Activated naive CD8-positive, alpha-beta T cell treated with anti-CD3 and anti-CD28 coated beads for 36 hours (primary cell): ENCODE measurements at places on chromosomes 16 and 17.

- peak overlapping the region; percentile 89 for H3K4me3 ChIP-seq
- H3K27me3 ChIP-seq, result peaks cover 17% of the 10 kb centered on the region
- peaks cover 12% of the 10 kb centered on the region for H3K4me1 ChIP-seq
- H3K27ac ChIP-seq, result peak overlapping the region; percentile 34
Measured at GRCh38 chr16:85686912-85687591, 1.7 kb downstream of the GINS2 start.

- no peak overlapping the region for H3K27ac ChIP-seq
- H3K4me1 ChIP-seq, result no peaks in the 10 kb centered on the region
- no peak for DNase-seq
Measured at GRCh38 chr16:89164436-89164835, 7.1 kb upstream of the CDH15 start.

GRCh38 chr17:61574542-61575351, 16.3 kb downstream of the NACA2 start:
- no peak overlapping the region for H3K4me3 ChIP-seq
- peaks cover 6% of the 10 kb centered on the region for H3K4me1 ChIP-seq
- DNase-seq, result no peak
- peaks cover 13% of the 10 kb centered on the region for H3K27me3 ChIP-seq

DNA sequence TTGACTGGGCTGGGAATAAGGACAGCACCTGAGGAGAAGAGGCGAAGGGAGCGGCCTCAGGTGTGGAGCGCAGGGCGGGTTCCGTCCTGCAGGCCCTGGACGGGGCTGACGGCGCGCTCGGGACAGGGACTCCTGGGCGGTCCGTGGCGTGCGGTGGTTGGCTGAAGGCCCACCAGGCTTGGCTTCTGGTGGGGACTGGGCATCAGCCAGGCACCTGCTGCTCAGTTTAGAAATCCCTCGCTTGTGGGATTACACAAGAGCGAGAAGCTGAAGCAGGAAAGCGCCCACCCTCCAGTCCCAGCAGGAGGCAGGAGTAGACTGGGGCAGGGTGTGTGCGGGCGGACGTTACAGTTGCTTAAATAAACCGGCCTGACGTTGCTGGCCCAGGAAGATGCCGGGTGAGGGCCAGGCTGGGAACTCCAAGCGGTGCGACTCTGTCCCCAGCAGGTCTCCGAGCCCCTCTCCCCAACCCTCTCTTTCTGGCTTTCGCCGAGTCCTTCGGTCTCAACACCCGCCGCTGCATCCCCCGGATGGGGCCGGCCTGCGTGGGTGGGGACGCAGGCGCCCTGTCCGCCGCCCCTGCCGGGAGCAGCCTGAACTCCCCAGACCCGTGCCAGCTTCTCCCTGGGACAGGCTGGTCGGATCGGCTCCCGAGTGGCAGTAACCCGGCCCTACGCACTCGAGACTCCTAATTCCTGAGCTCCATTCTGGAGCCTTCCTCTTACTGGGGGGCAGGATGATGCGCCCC, 639 bp downstream of the MIF4GD start:
- peaks cover 37% of the 10 kb centered on the region for H3K4me1 ChIP-seq
- peak overlapping the region; percentile 82 for H3K27ac ChIP-seq
- DNase-seq, result peak; percentile 77
- peaks cover 32% of the 10 kb centered on the region for H3K36me3 ChIP-seq
- H3K27me3 ChIP-seq, result no peaks in the 10 kb centered on the region
- peak overlapping the region; percentile 85 for H3K4me3 ChIP-seq

DNA sequence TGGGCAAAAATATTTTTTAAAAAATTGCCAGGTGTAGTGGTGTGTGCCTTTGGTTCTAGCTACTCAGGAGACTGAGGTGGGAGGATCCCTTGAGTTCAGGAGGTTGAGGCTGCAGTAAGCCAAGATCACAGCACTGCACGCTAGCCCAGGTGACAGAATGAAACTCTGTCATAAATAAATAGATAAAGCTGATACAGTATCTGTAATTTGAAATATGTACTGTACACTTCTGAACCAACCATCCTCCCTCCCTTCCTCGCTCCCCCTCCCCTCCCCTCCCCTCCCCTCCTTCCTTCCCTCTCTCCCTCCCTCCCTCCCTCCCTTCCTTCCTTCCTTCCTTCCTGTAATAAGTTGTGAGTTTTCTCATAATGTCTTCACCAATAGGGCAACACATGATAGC, 208.4 kb upstream of the RBFOX1 start:
- no peak overlapping the region for H3K4me3 ChIP-seq
- no peaks in the 10 kb centered on the region for H3K27me3 ChIP-seq
- no peak for DNase-seq
- no peaks in the 10 kb centered on the region for H3K4me1 ChIP-seq

DNA sequence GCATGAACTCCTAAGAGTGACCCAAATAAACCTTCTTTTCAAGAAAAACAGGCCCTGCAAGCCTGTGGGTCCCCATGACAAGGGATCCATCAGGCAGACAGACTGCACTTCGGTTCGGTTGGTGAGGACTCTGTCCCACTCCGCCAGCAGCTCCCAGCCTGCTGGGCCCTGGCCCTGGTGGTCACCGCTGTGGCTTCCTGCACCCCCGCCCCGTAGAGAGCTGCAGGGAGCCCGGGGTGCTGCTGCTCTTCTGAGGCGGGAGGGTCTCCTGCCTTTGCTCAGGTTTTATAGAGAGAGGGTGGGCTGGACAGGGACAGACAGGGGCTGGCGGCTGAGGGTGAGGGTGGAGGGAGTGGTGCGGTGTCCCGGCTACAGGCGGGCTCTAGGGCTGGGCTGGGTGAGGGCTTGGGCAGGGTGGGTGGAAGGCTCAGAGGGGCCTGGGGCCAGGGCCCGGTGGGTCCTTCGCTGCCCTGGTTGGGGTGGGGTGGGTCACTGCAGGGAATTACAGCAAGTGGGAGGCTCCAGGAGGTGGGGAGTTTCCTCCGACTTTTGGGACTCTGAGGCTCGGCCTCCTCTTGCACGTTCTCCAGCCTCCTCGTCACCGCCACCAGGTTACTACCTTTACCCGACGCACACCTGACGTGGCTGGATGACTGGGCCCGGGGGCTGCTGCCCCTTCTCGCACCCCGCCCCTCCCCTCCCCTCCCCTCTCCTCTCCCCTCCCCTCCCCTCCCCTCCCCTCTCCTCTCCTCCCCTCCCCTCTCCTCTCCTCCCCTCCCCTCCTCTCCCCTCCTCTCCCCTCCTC, 90.2 kb upstream of the CBX4 start:
- H3K27me3 ChIP-seq, result peaks cover 63% of the 10 kb centered on the region
- no peak overlapping the region for H3K4me3 ChIP-seq
- H3K4me1 ChIP-seq, result peaks cover 4% of the 10 kb centered on the region
- H3K36me3 ChIP-seq, result no peaks in the 10 kb centered on the region
- no peak for DNase-seq

DNA sequence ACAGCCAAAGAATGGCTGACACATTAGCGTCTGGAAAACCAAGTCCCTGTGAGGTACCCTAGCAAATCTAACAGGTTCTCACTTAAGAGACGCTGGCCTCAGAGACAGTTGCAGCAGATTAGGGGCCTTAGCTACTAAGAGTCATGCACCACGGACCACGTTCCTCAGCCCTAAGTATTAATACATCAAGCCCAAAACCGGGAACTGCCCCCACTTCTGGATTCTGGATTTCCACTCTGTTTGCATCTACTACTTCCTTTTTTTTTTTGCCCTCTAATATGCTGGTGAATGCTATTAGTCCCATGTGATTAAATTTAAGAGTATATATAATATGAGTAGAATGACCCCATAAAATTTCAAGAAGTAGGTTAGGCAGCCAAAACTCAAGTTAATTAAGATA, 775 bp upstream of the TERB1 start:
- peaks cover 14% of the 10 kb centered on the region for H3K36me3 ChIP-seq
- no peak for DNase-seq
- no peak overlapping the region for H3K27ac ChIP-seq
- no peaks in the 10 kb centered on the region for H3K27me3 ChIP-seq

- no peaks in the 10 kb centered on the region for H3K36me3 ChIP-seq
- no peak overlapping the region for H3K4me3 ChIP-seq
- H3K4me1 ChIP-seq, result peaks cover 14% of the 10 kb centered on the region
- peaks cover 33% of the 10 kb centered on the region for H3K27me3 ChIP-seq
Measured at GRCh38 chr16:53537626-53538025, 34.6 kb upstream of the AKTIP start.

DNA sequence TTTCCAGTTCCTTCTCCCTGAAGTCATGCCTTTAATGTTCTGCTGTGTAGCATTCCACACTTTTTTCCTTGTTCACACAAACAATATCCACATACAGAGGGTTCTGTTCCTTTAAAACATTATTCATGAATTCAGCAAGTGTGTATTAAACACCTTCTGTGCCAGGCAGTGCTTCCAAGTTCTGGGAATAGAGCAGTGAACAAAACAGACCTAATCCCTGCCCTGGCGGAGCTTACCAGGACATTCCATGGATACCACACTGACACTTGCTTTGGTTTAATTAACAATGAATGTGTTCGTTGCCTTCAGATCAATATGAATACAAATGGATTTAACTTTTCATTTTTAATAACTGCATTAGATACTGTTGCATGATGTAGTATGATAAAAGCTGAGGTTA, 57.9 kb upstream of the CLEC19A start:
- peaks cover 7% of the 10 kb centered on the region for H3K27me3 ChIP-seq
- no peak for DNase-seq
- no peak overlapping the region for H3K27ac ChIP-seq
- no peak overlapping the region for H3K4me3 ChIP-seq

DNA sequence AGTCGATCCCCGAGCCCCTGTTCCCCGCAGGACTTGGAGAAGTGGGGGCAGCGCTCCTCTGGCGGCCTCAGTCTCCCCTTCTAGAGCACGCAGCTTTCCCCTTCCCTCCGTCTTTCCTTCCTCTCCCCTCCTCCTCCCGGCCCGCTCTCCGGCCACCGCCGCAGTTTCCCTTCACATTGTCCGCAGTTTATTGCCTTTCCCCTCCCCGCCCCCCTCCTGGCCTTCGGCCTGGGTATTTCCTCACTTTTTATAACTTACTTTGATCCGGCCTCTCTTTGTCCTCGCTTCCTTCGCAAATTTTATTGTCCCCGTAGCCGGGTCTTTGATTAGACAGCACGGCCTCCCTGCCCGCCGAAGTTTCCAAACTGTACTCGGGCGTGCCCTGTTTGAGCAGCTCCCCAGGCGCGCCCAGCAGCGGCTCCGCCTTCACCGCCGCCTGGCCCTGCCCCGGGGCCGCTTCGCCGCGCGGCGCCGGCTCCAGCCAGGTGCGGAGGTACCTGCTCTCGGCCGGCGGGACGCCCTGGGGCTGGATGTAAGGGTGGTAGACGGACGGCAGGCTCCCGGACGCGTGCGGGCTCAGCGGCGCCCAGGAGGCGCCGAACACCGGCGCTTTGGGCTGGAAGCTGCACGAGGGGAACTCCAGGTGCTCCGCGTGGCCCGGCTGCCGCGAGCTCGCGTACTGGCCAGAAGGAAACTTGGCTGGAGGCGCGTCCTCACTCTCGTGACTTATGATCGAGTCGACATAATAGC, 488 bp downstream of the HOXB9 start:
- DNase-seq, result peak; percentile 61
- H3K4me1 ChIP-seq, result peaks cover 8% of the 10 kb centered on the region
- H3K27me3 ChIP-seq, result peaks cover 92% of the 10 kb centered on the region
- no peaks in the 10 kb centered on the region for H3K36me3 ChIP-seq
- H3K4me3 ChIP-seq, result peak overlapping the region; percentile 91

DNA sequence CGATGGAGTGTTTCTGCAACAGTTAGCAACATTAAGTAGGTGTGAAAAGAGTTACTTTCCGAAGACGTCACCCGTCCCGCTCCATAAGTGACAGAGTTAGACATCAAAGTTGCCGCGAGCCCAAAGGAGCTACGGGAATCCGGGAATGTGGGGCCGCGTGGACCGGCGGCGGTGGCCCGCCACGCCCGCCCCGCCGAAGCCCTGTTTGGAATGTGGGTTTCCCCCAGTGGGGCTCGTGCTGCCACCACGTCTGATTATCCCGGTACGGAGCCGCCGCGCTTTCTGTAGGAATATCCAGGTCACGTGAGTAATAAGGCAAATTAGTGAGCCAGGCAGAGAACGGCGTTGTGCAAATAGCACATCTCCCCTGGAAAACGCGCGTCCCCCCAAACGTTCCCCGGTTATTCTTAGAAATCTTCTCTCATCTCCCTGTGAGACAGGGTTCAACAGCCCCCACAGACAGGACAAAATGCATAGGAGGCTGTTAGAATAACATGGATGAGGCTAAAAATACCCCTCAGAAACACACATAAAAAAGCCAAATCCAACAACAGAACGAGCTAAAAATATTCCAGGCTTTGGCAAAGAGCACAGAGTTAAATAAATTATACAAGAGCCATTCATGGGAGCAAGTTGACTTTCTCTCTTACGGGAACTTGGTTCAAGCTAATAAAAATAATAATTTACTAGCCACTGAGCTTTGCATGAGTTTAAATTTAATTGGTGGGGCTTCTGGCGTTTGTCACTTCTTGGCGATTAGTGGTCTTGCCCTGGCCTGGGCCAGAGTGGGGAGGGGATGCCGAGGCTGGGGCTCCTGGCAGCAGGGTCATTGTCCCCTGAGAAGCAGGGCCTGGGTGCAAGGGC, 8.6 kb downstream of the BAHCC1 start:
- peaks cover 84% of the 10 kb centered on the region for H3K27me3 ChIP-seq
- H3K4me1 ChIP-seq, result peaks cover 4% of the 10 kb centered on the region
- H3K4me3 ChIP-seq, result no peak overlapping the region
- H3K27ac ChIP-seq, result no peak overlapping the region

DNA sequence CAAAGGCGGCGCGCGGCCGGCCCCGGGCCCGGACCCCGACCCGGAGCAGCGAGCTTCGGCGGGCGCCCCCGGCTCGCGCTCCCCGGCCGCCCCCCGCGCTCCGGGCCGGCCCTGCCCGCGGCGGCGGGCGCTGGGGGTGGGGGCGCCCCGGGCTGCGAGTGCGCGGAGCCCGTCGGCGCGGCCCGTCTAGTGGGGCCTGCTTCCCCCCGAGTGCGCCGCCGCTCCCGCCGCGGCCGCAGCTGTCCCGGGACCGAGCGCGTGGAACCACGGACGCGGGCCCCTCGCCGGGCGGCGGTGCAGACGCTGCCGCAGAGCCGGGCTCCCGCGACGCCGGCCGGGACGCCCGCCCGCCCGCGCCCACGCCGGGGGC, 308 bp downstream of the ADCY9 start:
- no peak for DNase-seq
- H3K4me1 ChIP-seq, result peaks cover 33% of the 10 kb centered on the region
- peak overlapping the region; percentile 77 for H3K4me3 ChIP-seq

DNA sequence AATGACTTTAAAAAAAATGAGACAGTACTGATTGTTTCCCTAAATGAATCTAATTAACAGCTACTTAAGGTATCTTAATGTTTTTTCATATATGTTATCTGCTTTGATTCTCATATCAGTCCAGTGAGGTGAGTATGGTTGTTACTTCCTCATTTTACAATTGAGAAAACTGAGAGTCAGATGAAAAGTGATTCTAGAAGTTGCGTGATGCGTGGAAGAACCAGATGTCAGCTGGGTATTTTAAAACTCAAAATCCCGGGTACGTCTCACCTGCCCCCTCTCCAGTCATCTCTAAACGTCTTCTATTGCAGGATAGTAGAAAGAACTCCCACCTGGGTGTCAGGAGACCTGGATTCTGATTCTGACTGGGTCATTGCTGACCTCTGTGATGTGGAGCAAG, 89.2 kb downstream of the MAP2K6 start:
- H3K36me3 ChIP-seq, result peaks cover 6% of the 10 kb centered on the region
- H3K4me1 ChIP-seq, result peaks cover 12% of the 10 kb centered on the region
